ENCODE measurements at places on chromosomes 7 and 10. TPM values are rescaled to one million over a fixed set of nuclear protein-coding genes. Genes with fewer than 3 reads are reported as not detected.

The CALML3 gene
- total RNA-seq, result not detected

The CPA2 gene
- not detected for total RNA-seq

The CTBP2 gene
- total RNA-seq, result 0.39 TPM

The CYP2E1 gene
- total RNA-seq, result 0.52 TPM

The AZGP1 gene
- total RNA-seq, result not detected

The TSPAN15 gene
- total RNA-seq, result 1.6 TPM

The WASHC2A gene
- total RNA-seq, result 26.8 TPM

The LMBR1 gene
- 53.5 TPM for total RNA-seq

The ZKSCAN1 gene
- total RNA-seq, result 63.1 TPM

The TEX36 gene
- total RNA-seq, result not detected

The H2BK1 gene
- not detected for total RNA-seq

The NAT16 gene
- not detected for total RNA-seq

The OR2A42 gene
- total RNA-seq, result not detected

The ITPRID1 gene
- total RNA-seq, result not detected

The CRHR2 gene
- total RNA-seq, result not detected

The ABCB4 gene
- not detected for total RNA-seq

The NRG3 gene
- 0.10 TPM for total RNA-seq

The CXCL12 gene
- total RNA-seq, result not detected

The DLX5 gene
- not detected for total RNA-seq

The IL2RA gene
- total RNA-seq, result 1,254 TPM

The STEAP1 gene
- total RNA-seq, result 3.3 TPM

Data from activated T-helper 1 cell treated with anti-CD3 and anti-CD28 coated beads, Interleukin-12 subunit alpha, Interleukin-12 subunit beta, Interleukin-2, Interleukin-4 antibody, amounts not matched to agents 30 ng/mL and 10 ng/mL and 1 ng/mL, durations not matched to agents 14 hours and 24 hours and 36 hours (primary cell).